H7 (cell line): ENCODE measurements at places on chromosomes 11 and 22. TPM values are rescaled to one million over a fixed set of nuclear protein-coding genes. Genes with fewer than 3 reads are reported as not detected.

- peak; percentile 32 for DNase-seq
These were observed 2.9 kb upstream of the BTBD10 start for GRCh38 chr11:13465909-13466371.

DNA sequence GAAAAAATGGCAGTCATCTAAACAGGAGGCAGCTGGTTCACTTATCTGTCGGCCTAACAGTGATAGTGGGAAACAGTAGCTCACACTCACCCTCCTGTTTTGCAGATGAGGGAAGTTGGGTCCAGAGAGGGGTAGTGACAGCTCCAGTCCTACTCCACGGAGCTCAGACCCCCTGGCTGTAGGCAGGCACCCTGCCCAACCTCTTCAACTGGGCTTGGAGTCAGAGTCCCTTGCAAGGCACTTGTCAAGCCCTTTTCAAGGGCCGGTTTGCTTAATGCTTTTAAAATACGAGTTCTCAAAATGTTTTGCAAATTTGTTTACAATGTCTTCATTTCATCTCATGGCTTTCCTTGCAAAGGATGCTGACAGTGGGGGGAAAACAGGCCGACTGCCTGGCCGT lies 75.1 kb downstream of the BMAL1 start:
- no peak for DNase-seq

- DNase-seq = no peak
These were observed 221.9 kb downstream of the FAM76B start for GRCh38 chr11:95567685-95568084.

GRCh38 chr11:84322211-84322610 lies 1036.0 kb upstream of the CCDC90B start:
- DNase-seq = no peak

- DNase-seq = no peak
These were observed 127.4 kb upstream of the OPCML start for GRCh38 chr11:133659538-133660201.

GRCh38 chr11:45457649-45458048 lies 171.5 kb upstream of the SYT13 start:
- DNase-seq = no peak

DNA sequence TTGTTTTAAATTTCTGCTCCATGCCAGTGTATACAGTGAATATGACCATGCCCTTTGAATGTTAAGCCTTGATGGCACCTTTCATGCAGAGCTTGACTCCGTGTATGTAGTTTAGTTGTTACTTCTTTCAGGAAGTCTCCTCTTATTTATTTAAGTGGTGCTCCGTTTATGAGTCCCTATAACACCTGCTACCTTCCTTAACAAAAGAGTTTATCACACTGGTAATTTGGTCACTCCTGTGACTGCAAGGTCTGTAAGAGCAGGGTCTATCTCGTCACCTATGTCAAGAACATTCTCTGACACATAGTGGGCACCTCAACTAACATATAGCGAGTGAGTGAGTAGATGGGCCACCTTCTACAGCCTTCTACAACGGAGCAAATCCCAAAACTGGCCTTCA lies 152.5 kb downstream of the CCDC34 start:
- DNase-seq = no peak

GRCh38 chr11:488062-488461 lies 19.0 kb downstream of the RNH1 start:
- DNase-seq = peak; percentile 63

DNA sequence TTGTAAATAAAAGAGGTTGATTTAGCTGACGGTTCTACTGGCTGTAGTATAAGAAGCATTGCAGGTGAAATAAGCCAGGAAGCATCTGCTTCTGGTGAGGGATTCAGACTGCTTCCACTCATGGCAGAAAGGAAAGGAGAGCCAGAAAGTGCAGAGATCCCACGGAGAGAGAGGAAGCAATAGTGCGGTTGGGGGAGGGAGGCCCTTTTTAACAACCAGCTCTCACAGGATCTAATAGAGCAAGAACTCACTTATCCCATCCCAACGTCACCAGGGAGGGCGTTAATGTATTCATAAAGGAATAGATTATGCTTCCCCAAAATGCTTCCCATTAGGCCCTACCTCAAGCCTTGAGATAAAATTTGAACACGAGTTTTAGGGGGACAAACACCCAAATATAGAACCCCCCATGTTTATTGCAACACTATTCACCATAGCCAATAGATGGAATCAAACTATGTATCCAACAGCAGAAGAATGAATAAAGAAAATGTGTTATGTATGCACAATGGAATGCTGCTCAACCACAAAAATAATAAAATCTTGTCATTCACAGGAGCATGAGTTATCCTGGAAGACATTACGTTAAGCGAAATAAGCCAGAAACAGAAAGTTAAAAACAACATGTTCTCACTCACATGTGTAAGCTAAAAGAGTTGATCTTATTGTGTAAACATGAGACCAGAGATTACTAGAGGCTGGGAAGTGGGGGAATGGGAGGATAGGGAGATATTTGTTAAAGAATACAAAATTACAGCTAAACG lies 908.3 kb upstream of the ANO3 start:
- peak; percentile 3 for DNase-seq

DNA sequence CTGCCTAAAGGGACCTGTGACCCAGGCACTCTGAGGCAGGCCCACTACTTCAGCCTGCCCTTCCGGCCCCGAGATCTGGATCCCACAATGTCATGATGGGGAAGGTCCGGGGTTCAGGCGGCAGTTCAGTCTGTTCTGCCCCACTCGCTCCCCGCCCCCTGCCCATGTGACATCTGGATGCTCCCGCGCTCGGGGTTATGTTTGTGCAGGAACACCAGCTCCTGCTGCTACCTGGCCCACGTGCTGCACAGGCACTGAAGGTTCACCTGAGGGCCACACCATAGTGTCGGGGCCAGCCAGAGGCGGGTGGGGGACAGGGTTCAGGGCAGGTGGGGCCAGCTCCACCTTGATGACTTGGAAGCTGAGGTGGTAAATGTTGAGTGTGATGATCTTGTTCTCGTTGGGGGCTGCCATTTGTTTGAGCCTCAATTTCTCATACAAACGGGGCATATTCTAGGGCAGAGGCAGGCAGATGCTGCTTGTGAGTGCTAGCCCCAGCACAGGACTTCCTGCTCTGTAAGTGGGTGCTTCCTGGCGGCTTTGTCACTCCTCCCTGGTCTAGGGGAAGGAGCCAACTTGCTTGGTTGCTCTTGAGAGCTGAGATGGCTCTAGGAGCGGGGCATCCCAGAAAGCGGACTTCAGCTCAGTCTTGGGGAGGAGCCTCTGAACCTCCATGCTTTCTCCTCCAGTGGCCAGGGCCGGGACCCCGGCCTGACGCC lies 4.4 kb upstream of the SIPA1 start:
- DNase-seq = no peak

DNA sequence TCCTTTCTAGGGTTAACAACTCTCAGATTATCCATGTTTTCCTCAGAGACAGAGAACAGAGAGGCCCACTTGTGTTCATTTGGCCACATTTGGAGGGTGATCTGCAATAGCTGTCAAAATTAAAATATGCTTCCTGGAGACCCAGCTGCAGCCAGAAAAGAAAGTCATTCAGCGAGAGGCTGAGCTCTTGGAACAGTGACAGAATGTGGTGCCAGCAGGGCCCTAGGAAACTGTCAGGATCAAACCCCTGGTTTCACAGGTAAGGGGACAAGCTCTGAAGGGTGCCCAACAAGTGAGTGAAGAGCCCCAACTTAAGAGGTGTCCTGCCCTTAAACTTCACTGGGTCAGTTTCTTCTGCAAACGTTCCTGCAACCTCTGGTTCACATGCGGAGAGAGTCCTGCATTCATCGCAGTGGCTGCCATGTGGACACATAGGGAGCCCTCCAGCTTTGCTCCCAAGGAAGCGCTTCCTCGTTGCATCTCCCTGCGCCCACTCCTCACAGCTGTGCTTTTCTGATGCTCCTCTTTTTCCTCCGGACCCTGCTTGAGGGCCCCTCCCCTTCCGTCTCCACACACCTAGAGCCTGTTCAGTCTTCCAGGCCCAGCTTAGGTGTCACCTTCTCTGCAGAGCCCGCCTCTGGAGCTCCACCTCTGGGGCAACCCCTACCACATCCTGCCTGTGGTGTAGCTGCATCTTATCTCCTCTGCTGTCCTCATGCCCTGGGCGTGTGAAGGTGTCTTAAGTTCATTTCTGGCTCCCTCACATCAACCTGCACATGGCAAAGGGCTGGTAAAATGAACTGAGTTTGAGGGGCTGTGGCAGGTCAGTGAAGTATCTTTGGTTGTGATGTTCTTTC lies 3.9 kb downstream of the UCP3 start:
- peak; percentile 55 for DNase-seq

DNA sequence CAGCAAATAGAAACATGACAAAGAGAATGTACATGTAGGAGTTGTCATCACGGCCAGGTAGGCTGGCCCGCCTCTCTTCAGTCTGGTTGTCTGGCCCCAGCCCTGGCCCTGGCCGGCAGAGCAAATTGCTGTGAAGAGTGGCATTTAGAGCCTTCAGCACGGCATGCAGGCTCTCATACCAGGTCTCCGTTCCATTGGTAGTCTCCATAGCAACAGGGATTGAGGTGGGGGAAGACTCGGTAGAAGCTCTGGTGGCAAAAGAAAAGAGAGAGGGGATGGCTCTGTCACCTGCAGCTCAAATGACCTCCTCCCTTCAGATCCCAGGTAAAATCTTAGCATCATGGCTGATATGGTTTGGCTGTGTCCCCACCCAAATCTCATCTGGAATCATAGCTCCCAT lies 10.0 kb downstream of the KCNE3 start:
- no peak for DNase-seq

DNA sequence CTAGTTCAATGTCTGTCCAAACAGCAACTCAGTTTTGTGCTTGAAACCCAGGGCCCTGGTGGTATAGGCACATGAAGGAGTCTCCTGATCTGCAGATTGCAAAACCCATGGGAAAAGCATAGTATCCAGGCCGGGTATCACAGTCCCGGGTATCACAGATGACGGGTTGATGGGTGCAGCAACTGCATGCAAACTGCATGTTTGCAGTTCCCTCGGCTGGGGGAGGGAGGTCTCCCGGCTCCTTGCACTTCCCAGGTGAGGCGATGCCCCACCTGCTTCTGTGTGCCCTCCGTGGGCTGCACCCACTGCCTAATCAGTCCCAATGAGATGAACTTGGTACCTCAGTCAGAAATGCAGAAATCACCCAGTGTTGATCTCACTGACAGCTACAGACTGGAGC lies 53.9 kb downstream of the KCNQ1 start:
- no peak for DNase-seq

DNA sequence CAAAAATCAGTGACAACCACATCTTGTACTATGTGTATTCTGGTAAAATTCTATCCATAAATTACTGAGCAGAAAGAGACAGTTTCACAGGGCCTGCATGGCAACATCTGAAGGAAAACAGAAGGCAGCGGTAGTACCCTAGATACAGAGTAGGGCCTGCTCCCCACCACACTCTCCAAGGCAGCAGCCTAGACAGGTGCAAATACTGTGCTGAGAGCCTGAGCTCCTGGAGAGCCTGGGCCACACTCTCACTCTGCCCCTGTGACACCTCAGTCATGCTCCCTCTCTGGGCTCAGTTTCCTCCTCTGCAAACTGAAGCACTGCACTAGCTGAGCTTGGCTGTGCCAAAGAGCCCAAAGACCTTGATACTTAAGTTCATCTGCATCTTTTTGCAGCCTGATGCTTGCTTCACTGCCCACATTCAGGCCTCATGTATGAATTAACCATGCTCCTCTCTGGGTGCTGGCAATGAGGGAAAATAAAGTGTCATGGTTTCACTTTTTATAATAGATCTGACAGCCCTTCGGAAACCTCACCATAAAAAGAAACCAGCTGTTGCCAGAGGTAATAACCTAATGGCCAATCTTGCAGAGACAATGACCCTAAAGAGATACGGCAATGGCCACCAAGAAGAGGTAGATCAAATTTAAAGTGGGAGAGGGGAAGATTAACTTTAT lies 104.7 kb downstream of the PLEKHA7 start:
- DNase-seq = no peak

GRCh38 chr22:35158336-35158735 lies 92.4 kb downstream of the ISX start:
- no peak for DNase-seq

- no peak for DNase-seq
These were observed 155.3 kb downstream of the MIAT start for GRCh38 chr22:26812731-26813130.

DNA sequence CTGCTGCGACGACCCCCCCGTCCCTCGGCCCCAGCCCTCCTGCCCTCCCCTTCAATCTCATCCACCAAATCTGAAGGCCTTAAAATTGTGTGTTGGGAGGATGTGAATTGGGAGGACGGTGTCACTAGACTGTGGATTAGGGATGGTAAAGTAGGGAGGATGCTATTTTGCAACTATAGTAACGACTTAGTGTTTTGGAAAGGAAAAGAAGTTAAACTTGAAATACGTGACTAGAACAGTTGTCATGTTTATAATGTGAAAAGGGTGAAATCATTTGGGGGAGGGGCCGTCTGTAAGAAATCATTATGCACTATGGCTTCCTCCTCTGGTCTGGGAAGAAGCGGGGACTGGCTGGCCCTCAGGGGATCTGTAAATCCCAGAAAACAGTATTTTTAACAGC lies 43.4 kb upstream of the NNMT start:
- DNase-seq = no peak

DNA sequence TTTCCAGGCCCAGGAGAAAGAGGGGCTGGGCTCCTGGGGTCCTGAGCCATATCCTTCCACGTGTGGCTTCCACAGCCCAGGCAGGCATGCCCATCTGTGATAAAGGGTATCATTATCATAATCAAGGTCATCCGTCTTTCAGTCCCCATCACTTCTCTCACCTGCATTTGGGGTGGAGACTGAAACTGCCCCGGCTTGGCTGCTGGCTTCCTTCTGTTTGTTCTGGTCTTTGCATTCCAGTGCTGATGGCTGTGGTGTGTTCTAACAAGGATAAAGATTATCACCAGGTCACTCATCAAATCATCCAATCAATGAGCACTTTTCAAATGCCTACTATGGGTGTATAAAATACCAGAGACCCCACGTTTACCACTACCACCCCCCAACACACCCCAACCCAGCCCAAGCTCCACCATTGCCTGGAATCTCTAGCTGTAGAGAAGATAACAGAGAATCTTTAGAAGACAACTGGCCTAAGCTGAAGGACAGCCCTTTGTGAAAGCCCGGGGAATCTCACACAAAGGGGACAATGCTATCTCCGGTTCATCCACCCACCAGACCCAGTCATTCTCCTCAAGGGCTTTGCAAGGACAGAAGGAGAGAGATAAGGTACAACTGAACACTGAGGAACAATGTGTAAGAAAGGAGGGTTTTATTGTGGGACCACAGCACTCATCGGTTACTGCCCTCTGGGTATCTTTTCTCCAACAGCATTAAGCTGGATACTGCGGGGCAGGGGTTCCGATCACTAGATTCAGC lies 54.9 kb downstream of the AHNAK start:
- no peak for DNase-seq

Gene HIPK3
- 18.9 and 23.0 TPM in 2 replicates for total RNA-seq

Gene SHISAL1
- 1.3 and 2.9 TPM in 2 replicates for total RNA-seq

Gene C1QTNF4
- 5.0 and 5.2 TPM in 2 replicates for total RNA-seq

Gene CRYBB2
- 0.59 TPM in 1 of 2 replicates, not detected in the other for total RNA-seq

Gene KREMEN1
- 1.8 and 2.4 TPM in 2 replicates for total RNA-seq

Gene GRIA4
- total RNA-seq = 1.2 and 1.3 TPM in 2 replicates

Gene AGBL2
- 1.0 and 5.2 TPM in 2 replicates for total RNA-seq

Gene B3GAT1
- 9.9 and 12.8 TPM in 2 replicates for total RNA-seq

Gene NTM
- total RNA-seq = 2.7 and 4.7 TPM in 2 replicates

Gene UBE2L3
- total RNA-seq = 84.0 and 90.2 TPM in 2 replicates

Gene CASP5
- total RNA-seq = not detected in 2 replicates
